ENCODE measurements at places on chromosomes 2 and 18.

DNA sequence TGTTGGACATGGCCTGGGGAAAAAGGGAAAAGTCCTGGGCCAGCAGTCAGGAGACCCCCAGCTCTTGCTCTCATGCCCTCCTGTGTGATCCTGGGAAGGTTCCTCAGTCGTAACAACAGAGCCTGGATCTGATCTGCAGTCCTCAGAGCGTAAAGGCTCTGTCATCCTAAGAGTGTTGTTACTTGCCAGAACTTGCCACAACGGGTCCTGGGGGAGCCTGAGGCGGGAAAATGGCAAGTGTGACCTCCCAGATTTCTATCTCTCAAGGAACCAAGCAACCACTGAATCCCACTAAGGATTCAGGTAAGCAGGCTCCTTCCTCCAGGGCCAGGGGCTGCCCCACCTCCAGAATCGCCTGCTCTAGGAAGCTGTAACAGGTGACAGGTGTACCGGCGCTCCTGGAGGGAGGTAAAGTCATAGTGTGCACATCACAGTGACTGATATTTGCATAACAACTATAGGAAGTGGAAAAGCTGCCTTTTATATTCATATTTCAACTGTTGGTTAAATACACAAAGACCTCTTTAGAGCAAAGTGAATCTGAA lies 18.4 kb downstream of the HS1BP3 start:
- no peak for DNase-seq

DNA sequence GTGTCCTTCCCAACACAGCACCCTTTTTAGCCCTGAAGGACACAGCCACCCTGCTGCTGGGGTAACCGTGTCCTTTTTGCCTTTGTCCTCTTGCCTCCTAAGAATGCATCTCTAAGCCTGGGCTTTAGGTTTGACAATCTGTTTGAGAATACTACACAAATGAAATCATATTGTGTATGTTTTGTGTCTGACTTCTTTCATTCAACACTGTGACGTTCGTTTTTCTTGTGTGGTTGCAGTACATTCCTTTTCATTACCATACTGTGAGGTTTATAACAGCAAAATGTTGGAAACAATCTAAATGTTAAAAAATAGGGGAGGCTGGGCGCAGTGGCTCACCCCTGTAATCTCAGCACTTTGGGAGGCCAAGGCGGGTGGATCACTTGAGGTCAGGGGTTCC lies 11.2 kb downstream of the ASPRV1 start:
- DNase-seq = no peak

GRCh38 chr2:218755567-218756404 lies 26.2 kb upstream of the CYP27A1 start:
- no peak for DNase-seq

DNA sequence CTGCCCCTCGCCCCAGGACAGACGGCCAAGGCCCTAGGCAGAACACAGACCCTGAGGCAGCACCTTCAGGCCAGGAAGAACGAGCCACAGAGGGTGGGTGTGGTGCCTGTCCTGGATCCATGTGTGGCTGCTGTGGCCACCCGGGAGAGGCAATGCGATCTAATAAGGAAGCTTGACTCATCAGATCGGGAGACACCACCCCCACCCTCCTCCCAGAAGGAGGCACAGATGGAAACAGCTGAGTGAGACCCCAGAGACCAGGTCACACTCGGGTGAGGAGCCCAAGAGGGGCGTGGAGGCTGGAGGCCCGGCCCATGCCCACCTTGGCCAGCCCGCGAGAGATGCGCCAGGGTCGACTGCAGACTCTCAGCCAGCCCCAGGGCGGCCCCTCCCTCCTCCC lies 20.3 kb downstream of the KCNG2 start:
- no peak for DNase-seq

- no peak for DNase-seq
Observed at GRCh38 chr2:58749041-58749440, 507.9 kb upstream of the FANCL start.

DNA sequence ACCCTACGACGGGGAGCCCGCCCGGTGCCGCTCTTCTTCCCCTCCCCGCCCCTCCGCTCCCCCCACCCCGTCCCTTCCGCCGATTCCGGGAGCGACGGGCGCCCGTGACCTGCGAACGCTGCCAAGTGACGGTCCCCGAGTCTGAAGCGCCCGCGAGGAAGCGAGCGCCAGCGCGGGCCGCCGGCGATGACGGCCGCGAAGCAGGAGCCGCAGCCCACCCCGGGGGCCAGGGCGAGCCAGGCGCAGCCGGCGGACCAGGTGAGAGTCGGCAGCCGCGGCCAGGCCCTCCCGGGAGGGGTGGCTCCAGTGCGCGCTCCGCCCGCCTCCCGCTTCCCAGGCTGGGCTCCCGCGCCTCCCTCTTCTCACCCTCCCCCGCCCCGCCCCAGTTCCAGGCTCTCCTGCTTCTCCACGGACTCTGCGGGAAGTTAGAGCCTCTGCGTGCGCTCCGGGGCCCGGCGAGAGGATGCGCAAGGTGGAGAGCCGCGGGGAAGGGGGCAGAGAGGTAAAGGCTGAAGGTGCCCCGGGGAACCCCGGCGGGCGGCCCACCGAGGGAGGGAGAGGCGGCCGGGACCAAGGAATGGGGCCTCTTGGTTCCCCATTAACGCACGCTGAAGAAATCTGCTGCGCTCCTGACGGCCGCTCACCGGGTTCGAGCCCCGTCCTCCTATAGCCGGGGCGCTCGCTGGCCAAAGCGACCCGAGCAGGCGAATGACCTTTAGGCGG lies 719.5 kb downstream of the DPP10 start:
- no peak for DNase-seq

- no peak for DNase-seq
Observed at GRCh38 chr2:161113693-161114575, 46.3 kb upstream of the TANK start.

- no peak for DNase-seq
Observed at GRCh38 chr2:11889854-11890253, 143.4 kb downstream of the LPIN1 start.

GRCh38 chr2:20034218-20034617 lies 17.2 kb downstream of the LAPTM4A start:
- no peak for DNase-seq

- DNase-seq = no peak
Observed at GRCh38 chr2:237889811-237890210, 30.4 kb downstream of the RAMP1 start.

- DNase-seq = no peak
Observed at GRCh38 chr18:11909061-11909455, 941 bp upstream of the MPPE1 start.

DNA sequence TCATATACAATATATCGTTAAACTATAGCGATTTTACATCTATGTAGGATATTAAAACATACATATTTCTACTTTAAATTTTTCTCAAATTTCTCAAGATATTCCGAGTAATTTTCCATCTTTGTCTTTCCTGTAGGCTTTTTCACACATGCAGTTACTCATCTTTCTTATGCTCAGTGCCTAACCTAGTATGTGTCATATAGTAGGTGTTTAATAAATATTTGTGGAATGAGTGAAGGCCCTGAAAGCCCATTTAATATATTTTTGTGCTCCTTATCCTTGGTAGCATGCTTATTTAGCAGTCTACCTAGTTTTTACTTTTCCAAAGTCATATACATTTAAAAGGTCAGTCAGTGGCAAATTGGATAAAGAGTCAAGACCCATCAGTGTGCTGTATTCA lies 67.3 kb downstream of the ITGB6 start:
- DNase-seq = no peak

DNA sequence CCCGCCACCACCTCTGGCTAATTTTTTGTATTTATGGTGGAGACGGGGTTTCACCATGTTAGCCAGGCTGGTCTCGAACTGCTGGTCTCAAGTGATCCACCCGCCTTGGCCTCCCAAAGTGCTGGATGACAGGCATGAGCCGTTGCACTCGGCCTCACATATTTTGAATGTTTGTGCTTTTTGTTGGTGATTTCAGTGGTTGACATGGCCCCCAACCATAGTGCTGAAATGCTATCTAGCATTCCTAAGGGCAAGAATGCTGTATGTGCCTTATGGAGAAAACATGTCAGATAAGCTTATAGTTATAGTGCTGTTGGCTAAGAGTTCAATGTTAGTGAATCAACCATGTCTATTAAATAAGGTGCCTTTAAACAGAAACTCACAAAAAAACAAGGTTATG lies 8.9 kb downstream of the ZAP70 start:
- DNase-seq = no peak

- DNase-seq = no peak
Observed at GRCh38 chr2:177530561-177530960, 138.0 kb downstream of the AGPS start.

GRCh38 chr2:116340690-116341089 lies 1473.8 kb upstream of the DDX18 start:
- DNase-seq = no peak

- DNase-seq = no peak
Observed at GRCh38 chr2:44713170-44713569, 228.3 kb upstream of the SIX3 start.

DNA sequence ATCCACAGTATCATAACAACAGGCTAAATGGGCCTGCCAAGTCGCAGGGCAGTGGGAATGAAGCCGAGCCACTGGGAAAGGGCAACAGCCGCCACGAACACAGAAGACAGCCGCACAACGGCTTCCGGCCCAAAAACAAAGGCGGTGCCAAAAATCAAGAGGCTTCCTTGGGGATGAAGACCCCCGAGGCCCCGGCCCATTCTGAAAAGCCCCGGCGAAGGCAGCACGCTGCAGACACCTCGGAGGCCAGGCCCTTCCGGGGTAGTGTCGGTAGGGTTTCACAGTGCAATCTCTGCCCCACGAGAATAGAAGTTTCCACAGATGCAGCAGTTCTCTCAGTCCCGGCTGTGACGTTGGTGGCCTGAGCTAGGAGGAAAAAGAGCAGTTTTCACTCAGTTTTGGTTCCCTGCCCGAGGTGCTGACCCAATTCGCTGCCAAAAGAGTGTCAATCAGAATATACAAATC lies 32.2 kb downstream of the KCTD18 start:
- no peak for DNase-seq

DNA sequence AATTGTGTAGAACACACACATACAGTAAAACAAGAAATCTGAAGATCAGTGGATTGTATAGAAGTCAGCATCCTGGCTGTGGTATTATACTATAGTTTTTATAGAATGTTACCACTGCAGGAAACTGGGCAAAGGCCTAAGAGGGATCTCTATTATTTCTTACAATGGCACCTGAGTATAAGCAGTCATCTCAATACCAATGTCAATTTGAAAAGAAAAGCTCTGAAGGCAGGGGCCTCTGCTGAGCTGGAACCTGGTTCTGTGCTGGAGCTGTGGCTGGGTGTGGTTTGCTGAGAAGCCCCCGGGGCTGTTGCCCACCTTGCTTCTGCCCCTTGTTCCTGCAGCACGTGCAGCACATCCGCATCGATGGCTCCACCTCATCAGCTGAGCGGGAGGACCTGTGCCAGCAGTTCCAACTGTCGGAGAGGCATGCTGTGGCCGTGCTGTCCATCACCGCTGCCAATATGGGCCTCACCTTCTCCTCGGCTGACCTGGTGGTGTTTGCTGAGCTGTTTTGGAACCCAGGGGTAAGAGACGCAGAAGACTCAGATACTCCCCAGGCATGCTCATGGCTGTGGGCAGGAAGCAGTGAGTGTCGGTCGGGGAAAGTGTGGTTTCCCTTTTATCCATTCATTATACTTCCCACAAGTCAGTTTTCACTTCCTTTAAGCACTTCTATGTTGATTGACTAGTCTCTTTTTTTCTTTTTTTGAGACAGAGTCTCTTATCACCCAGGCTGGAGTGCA lies 23.5 kb upstream of the RPL37A start:
- no peak for DNase-seq

- DNase-seq = no peak
Observed at GRCh38 chr2:59734743-59735142, 818.7 kb downstream of the BCL11A start.

DNA sequence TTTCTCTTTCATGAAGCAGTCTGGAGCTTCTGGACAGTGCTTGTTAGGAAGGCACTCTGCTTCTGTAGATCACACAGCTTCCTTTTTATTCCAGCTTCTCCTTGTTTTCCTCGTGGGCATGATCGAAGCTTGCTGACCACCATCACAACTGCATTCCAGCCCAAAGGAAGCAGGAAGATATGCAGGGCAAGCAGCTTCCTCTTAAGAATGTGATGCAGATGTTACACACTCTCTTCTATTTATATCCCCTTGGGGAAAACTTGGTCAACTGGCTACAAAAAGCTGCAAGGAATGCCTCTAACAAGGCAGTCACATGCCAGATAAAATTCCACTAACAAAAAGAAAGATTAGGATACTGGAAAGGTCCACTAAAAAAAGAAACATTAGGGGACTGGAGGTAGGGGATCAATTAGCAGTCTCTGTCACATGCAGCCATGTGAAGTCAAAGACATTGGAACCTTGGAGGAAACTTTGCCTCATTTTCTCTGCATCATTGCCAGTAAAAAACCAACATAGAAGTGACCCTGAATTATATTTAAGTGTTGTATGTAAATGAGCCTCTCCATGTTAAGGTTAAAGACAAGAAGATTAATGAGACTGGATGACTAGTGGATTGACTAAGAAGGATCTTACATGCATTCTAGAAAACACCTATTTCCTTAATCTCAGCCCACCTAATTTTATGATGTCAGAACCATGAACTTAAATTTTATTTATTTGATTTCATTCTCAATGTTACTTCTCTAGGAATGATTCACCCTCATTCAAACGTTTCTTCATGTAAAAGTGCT lies 98.3 kb downstream of the NAB1 start:
- no peak for DNase-seq

- DNase-seq = no peak
Observed at GRCh38 chr2:122011493-122012270, 256.2 kb downstream of the TSN start.

- DNase-seq = no peak
Observed at GRCh38 chr2:235749121-235749770, 255.4 kb downstream of the AGAP1 start.

GRCh38 chr18:22091341-22091740 lies 78.0 kb upstream of the GATA6 start:
- no peak for DNase-seq

- DNase-seq = no peak
Observed at GRCh38 chr2:213764849-213765248, 480.6 kb downstream of the SPAG16 start.

DNA sequence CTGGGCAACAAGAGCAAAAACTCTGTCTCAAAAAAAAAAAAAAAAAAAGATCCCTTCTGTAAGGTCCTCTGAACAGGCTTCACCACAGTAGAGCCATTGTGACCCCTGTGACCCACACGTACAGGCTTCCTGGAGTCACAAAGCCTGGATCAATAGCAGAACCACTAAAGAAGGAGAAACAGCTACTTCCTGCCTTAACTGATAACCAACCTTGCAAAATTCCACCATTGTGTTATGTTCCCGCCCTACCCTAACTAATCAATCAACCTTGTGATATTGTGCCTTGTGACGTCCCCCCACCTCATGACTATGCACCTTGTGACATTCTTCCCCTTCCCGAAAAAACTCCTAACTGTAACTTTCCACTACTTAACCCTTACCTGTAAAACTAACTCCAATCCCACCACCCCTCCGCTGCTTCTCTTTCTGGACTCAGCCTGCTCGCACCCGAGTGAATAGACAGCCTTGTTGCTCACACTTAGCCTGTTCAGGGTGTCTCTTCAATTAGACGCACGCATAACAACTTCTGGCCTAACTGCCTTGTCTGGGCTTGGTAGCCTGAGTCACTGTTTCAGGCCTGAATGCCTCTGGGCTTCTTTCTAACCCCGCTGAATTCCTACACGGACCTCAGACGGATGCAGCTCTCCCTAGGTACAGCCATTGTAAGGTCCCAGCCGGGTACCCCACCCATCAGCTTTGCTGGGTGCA lies 13.9 kb downstream of the SCYGR8 start:
- DNase-seq = no peak
